Stimulated activated naive CD8-positive, alpha-beta T cell treated with anti-CD3 and anti-CD28 coated beads, Interleukin-15, Interleukin-2, amounts not matched to agents 100 U/mL and 50 U/mL, for 24 hours (primary cell): ENCODE measurements at places on chromosomes 11 and 22.

DNA sequence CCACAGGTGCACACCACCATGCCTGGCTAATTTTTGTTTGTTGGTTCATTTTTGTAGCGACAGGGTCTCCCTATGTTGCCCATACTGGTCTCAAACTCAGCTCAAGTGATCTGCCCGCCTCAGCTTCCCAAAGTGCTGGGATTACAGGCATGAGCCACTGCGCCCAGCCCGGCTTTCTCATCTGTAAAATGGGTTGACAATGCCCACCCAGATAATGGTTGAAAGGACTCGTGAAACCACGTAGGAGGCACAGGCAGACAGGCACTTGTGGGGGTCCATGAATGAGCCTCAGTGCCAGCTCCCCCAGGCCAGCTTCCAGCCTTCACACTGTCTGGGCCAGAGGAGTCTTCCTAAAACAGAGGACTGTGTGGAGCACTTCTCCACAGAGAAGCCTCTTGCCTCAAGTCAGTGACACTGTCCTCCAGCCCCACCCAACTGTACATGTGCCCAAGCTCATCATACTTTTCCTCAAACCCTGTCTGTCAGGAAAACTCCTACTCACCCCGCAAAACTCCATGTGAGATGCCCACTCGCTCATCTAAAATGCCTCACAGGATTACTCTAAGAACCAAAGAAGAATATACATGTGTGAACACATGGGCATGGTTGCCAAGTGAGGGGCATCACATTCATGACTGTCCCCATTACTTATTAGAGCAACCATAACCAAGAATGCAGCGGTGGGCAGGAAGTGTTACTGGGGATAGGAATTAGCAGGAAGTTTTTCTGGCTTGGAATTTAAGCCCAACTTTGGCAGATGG lies 32.1 kb upstream of the WNT7B start:
- DNase-seq = no peak

DNA sequence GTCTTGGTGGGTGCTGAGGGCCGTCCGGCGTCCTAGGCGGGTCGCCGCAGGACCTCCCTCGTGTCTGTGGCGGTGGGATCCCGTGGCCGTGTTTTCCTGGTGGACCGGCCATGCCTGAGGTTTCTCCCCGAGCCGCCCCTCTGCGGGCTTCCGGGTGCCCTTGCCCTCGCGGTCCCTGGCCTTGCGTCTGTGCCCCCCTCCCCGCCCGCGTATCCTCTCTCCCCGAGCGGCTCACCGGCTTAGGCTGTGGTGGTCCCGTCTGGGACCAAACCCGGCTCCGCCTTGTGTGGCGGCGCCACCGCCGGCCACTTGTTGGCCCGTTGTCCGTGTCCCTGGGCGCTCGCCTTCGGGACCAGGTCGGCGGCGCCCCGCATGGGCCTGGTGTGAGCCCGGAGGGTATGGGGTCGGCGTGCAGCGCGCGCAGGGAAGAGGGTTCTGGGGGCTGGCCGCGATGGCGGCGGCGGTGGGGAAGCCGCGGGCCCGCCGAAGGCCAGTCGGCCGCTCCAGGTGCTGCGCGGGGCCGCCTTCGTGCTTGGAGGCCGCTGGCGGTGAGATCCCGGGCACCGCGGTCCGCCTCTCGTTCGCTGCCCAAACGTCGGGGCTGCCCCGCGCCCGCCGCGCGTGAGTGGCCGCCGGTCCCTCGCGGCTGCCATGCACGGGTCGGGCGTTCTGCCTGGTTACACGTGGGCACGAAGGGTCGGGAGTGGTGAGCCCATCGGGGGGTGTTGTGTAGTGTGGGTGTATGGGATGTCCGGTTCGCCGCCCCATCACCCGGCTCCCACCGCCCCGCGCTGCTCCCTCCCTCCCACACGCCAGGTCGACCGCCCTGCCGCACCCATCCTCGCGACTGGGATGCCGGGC lies 3899.1 kb upstream of the OR11H1 start:
- no peak for DNase-seq

DNA sequence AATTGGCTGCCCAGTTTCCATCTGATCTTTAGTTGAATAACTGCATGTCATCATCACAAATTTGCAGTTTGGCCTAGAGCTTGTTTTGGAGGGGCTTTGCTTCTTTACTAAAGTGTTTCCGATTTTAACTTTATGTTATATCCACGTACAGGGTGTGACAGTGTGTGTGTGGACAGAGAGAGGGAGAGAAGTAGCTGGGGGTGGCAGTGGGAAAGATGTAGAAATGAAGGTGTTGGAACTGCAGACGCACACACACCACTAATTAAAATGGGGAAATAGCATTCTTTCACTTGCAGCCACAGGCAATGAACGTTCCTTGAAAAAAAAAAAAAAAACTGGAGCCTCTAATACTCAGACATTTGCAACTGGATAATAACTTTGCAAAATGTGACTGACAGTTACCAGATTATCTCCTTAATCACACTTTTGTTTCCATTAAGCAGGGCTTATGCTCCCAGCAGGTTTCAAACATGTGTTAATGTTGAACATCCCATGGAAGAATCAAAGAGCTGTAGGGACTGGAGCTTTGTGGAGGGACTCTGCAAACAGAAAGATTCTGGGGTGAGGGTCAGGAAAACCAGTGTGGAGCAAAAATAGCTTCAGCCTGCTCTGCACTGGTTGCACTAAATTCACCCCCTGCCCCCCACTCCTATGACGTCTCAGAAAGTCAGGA lies 238.1 kb upstream of the TENM4 start:
- DNase-seq = no peak

GRCh38 chr11:75503531-75504099 lies 22.1 kb downstream of the GDPD5 start:
- DNase-seq = no peak

- DNase-seq = no peak
These were observed 29.0 kb upstream of the CREB3L1 start for GRCh38 chr11:46248289-46249102.

DNA sequence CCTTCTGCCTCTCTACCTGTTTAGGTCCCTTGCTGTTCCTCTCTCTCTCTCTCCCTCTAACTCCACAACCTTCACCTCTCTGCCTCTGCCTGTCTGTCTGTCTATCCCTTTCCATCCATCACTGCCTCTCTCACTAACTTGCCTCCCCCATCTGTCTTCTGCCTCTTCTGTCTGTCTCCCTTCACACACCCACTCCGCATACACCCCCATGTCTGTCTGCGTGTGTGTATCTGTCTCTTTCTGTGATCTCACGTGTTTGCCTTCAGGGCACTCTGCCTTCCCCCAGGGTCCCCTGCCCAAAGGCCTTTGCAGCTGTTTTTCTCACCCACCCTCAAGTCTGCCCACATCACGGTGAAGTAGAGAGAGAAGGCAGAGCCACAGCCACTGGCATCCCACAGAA lies 7.9 kb downstream of the RTN4RL2 start:
- DNase-seq = no peak
